Left lobe of liver (tissue), 2 donors: ENCODE measurements at places on chromosomes 7 and 10. TPM values are rescaled to one million over a fixed set of nuclear protein-coding genes. Genes with fewer than 3 reads are reported as not detected.

Gene NPSR1
- not detected for total RNA-seq

Gene AQP1
- 16.6 TPM for total RNA-seq

Gene C7orf33
- total RNA-seq = not detected

Gene MAPK8
- 22.4 TPM for total RNA-seq

Gene LAMTOR4
- total RNA-seq = 40.9 TPM

Gene SNCG
- total RNA-seq = 2.0 TPM

Gene NPC1L1
- 21.1 TPM for total RNA-seq
